ENCODE measurements at places on chromosomes 16 and 17.

DNA sequence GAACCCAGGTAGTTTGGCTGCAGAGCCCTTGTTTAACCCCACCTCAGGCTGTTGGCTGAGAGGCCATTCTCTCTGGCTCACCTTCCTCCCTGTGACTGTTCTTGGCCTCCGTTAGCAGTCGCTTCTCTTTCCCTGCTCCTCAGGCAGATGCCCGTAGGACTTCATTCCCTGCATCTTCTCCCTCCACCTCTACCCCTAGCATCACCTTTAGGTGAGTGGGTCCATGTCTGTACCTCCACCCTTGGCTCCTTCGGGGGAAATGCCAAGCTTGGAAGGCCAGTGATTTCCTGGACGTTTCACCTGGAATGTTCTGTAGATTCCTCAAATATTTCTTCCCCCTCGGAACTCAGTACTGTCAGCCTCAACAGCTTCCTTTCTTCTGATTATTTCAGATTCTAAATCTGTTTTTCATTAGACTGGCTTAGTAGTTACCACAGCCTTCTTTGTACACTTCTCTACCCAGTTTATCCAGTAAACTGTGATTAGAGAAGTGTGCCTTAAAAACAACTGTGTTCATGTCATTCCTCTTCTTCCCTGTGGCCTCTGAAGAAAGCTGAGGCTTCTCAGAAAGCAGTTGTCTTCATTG lies 227.9 kb downstream of the MSI2 start:
- no peak for DNase-seq

DNA sequence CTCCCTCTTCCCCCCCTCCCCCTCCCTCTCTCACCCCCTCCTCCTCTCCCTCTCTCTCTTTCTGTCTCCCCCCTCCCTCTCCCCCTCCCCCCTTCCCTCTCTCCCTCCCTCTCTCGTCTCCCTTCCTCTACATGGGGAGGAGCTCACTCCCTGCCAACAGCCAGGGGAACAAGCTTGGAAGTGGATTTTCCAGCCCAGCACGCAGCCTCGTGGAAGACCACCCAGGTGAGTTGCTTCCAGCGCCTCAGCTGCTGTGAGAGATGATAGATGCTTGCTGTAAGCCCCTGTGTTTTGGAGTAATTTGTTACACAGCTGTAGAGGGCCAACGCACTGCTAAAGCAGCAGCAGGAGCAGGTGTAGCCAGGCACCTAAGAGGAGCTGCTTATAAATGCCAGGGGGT lies 20.8 kb downstream of the ACTG1 start:
- DNase-seq = no peak

DNA sequence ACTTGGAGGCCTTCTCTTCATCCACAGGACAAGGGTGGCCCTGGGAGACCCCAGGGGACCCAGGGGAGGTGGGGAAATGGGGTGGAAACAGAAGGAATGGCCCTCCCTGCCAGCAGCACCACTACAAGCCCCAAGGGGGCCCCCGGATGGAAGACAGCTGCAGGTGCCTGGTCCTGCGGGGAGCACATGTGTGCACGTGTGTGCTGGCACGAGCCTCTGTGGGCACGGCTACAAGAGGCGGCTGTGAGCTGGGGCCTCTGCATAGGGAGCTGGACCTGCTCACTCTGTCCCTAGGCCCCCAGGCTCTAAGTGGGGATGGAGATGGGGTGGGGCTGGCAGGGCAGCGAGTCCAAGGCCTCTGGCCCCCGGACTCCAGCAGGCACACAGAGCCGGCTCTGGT lies 13.2 kb upstream of the AATK start:
- DNase-seq = no peak

- DNase-seq = no peak
These were observed 4.8 kb upstream of the ATXN7L3 start for GRCh38 chr17:44204441-44204882.

DNA sequence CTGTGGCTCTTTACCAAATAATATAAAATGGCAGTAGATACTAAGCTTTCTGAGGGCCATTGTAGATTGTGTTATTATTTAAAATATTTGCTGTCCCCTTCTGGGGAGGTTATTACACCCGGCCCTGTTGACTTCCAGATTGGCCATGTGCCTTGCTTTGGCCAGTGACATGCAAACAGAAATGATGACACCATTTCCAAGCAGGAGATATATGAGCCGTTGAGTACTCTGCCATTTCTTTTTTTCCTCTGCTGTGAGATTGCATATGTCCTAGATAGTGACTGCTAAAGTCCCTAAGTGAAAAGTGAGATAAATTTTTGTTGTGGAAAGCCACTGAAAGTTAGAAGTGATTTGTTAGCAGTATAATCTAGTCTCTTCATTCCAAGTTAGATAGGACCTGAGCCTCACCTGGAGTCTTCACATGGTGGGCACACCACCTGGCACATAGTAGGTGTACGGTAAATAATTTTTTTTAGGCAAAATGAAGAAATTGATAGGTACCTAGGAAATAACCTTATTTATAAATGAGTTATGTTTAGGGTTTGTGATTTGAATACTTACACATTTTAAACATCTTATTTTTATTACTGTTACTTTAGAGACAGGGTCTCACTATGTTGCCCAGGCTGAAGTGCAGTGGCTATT lies 204.0 kb upstream of the CACNG5 start:
- DNase-seq = no peak

DNA sequence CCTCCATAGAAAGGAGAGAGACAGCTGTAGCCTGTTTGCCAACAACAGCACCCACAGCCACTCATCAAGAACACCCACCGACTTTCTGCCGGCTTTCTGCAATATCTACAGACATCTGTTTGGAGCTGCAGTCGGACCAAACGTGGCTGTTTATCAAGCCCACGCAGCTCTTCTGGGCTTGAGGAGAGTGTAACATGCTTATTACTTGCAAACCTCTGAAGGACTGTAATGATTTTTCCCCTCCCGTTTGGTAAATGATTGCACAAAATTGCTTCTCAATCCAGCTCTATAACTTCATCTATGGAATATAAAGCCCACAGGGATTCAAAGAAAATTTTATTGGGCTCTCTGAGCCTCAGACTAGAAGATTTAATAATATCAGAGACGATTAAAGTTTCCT lies 100.5 kb downstream of the VAT1L start:
- DNase-seq = no peak

DNA sequence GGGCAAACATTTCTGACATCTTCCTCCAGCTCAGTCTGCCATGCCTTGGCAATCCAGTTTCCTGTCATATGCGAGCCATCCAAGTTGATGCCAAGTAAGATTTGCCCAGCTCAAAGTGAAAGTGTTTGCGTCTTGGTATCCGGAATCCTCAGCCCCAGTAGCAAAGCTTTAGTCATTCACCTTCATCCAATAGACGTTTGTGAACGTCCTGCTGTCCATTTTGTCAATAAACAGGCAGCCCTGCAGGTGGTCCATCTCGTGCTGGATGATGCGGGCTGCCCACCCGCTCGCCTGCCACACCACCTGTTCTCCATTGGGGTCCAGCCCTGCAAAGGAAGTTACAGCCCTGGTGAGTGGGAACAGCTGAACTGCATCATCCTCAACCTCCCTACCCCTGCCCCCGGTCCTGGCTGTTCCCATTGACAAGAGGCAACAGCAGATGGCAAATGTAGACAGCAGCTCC lies 1.5 kb downstream of the PDF start:
- DNase-seq = no peak

DNA sequence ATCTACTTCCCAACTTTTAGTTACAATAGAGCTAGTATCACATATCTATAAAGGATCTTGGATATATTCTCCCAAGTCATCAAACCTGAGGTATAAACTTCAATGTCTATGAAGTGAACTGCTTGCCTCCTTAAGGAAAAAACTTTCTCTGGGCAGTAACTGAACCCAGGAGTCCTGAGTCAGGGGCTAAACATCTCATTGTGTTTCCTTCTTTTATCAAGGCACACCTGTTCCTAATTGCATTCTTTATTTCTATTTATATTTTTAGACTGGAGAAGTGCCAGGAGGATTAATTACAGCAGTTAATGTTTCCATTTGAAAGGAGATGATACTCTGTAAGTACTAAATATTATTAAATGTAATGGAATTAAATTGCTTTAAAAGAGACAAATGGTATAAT lies 98.6 kb downstream of the CDH8 start:
- no peak for DNase-seq

GRCh38 chr16:27366687-27367460 lies 35.1 kb upstream of the IL21R start:
- DNase-seq = peak; percentile 65

DNA sequence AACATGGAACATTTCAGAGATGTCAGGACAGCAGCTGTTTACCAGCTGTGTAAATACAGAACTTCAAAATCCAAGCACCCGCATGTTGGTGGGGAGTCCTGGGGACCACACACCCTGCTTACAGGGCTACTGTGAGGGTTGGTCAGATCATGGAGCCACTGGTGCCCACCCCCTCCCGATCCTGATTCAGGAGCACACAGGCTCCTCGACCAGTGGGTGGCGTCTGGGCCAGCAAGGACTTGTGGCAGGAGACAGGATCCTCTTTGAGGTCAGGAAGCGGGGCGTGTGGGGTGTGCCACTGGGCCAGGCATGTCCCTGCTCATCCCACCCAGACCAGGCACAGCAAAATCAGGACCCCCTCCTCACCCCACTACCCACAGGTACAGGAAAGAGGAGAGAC lies 83.6 kb downstream of the SDK2 start:
- DNase-seq = no peak

- DNase-seq = no peak
These were observed 81.7 kb downstream of the LMF1 start for GRCh38 chr16:888901-889570.

- no peak for DNase-seq
These were observed 252.4 kb downstream of the IRF8 start for GRCh38 chr16:86151239-86151851.

DNA sequence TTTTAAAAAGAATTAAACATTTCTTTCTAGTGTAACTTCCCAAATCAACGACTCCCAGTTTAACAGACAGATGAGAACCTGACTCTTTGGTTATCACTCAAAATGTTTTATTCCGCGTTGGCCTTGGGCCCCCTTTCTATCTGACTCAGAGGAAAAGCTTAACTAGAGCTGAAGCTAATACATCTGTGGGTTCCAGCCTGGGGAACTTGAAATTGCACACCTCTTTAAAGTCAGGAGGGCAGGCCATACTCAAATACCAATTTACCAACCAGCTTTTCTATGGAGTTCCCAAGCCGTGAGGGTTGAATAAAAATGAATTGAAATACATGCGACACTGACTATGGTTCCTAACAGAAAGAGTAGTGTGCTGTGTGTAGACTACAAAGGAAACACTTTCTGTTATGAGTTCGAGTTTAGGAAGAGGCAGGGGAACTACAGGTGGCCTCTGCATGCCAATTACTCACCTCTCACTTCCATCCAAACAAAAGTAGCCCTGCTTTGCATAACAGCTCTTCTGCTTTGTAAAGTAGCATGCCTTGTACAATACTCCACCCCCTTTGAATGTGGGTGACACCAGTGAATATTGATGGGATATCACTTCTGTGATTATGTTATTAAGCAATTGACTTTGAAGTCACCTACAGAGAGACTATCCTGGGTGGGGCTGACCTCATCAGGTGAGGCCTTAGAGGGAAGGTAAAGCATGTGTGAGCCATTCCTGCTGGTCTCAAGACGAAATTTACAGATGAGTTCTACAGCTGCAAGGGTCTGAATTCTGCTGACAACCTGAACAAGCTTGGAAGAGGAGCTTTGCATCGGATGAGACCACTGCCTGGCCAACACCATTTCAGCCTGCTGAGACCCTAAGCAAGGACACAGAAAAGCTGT lies 92.1 kb downstream of the WDR59 start:
- DNase-seq = no peak

GRCh38 chr17:79053251-79053925 lies 21.2 kb upstream of the ENGASE start:
- no peak for DNase-seq

DNA sequence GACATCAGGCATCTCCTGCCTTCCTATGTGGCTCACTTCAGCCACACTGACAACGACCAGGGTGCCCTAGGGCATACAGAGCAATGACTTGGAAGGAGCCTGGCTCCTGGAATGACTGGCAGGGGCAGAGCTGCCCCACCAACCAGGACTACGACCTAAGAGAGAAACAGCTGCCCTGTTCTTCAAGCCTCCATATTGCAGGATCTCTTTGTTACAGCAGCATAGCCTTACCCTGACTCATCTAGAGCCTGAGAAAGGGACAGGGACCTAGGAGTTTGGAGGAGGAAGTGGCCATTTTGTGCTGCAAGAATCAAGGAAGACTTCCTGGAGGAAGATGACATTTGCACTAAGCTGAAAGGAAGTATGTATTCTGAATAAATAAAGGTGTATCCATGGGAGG lies 49.6 kb downstream of the GSG1L start:
- no peak for DNase-seq

GRCh38 chr16:85891776-85892166 lies 7.2 kb upstream of the IRF8 start:
- no peak for DNase-seq

GRCh38 chr16:824601-825000 lies 24.1 kb upstream of the GNG13 start:
- DNase-seq = no peak

GRCh38 chr16:70793851-70794502 lies 7.0 kb downstream of the VAC14 start:
- DNase-seq = no peak

GRCh38 chr17:10681866-10682446 lies 15.4 kb downstream of the SCO1 start:
- DNase-seq = no peak

- DNase-seq = no peak
These were observed 22.4 kb downstream of the NLRP1 start for GRCh38 chr17:5561736-5562571.

DNA sequence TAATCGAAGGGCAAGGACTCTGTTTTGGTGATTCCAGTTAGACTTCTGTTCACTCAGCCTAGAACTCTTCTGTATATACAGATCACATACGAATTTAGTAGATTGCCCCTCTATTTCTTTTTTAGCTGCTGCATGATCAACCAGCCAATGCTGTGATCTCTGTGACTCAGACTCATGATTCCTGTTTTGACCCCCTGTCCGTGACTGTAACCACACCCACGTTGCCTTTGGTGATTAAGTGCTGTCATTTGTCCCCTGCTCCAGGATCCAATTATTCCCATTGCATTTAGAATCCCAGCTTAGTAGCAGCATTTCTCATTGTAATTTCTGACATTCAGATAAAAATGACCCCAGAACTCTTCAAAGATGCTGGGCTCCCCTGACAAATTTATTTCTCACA lies 545.7 kb downstream of the NPIPA7 start:
- DNase-seq = no peak

- peak; percentile 80 for DNase-seq
These were observed 35.8 kb upstream of the ADGRG1 start for GRCh38 chr16:57592591-57593003.

DNA sequence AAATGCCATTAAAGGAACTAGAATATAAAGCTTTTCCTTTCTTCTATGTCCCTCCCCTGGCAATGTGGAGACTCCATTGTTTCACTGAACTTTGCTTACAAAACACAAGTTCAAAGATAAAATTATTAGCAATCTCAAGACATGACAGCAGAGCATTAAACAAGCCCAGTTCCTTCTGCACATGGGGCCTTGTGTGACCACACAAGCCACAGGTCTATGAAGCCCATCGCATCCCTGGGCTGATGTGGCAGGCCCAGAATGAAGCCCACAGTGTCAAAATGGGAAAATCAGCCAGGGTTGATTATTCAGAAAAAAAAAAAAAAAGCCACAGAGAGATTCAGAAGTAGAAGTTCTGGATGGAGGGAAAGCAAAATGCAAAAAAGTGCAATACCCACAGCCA lies 12.9 kb upstream of the SLC39A11 start:
- DNase-seq = no peak

Data from activated T-cell treated with anti-CD3 and anti-CD28 coated beads, Interleukin-2, amount 50 U/mL, for 72 hours (primary cell).